ENCODE measurements at places on chromosomes 1 and 21.
A peak's percentile ranks its signal among the peaks of the same experiment; 100 is the strongest.

DNA sequence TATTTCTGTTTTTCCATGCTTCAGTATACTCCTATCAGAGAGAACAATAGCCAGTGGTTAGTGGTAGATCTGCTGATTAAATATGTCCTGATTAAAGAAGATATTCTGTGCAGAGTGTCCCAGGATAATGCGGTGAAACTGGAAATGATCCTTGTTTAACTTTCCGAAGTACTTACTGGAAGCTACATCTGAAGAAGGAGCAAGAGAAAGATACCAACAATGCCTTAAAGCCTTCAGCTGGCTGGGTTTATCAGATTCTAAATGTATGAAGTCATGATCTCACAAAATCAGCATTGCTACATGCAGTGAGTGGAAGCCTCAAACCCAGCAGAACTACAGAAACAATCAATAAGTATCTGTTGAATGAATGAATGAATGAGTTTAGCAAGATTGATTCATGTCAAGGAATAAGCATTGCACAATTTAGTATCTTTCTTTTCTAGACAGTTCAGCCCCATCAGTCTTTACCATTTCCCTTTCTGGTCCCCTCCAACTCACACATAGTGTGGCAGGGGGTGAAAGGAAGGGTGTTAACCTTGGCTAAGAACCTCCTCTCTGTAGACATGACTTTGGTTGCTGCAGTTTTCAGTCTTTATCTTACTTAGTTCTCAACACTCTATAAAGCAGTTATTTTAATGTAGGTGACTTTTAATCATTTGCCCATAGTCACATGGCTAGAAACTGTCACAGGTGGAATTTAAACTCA is 24.7 kb upstream of the DNASE2B start:
- no peak for DNase-seq

- DNase-seq: no peak
Measured at GRCh38 chr1:167588361-167588760, 34.8 kb upstream of the CREG1 start.

DNA sequence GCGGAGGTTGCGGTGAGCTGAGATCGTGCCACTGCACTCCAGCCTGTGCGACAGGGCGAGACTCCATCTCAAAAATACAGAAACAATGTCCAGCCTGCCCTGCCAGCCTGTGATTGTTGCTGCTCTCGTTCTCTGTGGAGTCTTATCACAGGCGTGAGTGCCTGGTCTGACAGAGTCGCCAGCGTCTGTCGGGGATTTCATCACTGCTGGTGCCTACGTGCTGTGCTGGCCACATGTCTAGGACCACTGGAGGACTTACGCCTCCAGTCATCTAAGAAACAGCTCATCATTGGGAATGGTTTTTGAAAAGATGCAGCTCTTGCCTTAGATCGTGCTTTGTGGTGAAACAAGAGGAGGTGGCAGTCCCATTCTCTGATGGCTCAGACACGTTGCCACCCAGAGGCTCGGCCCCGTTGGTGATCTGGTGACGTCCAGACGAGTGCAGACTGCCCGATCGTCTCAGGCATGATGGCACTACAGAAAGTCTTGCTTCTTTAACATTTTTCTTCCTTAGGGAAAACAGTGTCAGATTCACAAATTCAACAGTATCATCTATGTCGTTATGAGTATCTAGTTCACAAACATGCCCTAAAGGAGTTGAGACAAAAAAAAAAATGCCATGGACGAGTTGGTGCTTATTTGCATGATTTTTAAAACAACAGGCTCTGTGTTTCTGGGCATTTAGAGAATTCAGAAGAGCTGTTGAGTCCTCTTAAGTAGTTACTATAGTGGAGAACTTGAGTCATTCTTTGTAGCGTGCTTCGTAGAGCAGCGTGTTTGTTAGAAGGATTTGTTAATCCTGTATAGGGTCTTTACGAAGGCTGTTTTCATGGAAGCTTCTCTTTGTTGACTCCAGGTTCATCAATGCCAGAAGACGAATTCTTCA is 47.5 kb downstream of the CBS start:
- DNase-seq: no peak

- no peak for DNase-seq
Measured at GRCh38 chr1:167099851-167100250, 6.0 kb downstream of the STYXL2 start.

DNA sequence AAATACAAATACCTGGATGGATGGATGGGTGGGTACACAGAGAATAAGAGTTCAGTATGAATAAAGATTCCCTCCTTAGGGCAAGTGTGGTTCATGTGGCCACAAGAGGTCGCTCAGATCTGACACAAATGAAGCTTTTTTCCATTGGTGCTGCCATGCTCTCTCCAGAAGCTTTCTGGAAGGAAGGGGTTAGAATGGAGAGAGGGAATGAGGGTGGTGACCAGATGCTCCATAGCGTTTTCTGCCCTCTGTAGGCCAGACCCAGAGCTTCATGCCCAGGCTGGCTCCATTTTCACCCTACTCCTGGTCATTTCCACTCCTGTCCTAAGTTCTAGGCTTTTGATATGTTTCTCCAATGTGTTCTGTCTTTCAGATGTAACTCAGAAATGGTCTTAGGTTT is 3.3 kb upstream of the FCRL6 start:
- peak; percentile 81 for DNase-seq

DNA sequence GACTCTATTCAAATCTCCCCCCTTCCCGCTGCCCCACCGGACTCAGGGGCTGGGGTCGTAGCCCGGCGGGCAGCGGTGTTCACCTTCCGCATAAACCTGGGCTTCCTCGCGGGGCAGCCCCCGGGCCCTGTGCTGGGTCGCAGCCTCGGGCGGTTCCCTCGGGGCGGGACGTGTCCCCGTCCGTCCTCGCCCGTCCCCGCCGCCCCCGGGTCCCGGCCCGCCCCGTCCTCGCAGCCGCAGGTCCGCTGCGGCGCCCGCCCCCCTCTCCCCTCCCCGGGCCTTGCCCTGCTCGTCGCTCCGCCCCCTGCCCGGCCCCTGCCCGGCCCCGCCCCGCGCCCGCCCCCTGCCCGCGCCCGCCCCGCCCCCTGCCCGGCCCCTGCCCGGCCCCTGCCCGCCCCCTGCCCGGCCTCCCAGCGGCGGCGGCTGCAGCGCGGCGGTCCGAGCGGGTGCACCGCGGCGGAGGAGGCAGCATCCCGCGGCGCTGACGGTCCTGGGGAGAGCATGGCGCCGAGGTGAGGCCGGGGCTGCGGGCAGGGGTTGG is at the start of gene COL18A1:
TSS of gene COL18A1 (plus strand) at position 436 of the 541 bp plus-strand sequence. CDS start at position 502, 66 bp downstream.
- DNase-seq: no peak

DNA sequence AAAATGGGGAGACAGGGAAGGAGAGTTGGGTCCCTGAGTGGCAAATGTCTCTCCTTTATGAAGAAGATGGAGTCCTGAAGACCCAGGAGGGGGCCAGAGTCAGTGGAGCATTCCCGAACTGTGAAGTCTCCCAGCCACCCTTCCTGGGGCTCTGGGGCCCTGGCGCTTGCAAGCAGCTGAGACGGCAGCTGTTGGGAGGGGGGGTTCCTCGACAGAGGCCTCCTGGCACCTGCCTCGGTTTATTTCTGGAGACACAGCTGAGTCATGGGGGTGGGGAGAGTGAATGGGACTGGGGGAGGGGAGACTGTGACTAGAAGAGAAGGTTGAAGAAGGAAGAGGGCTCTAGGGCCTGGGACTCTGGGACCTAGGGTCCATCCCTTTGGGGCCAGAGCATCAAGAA is 14.0 kb downstream of the NES start:
- no peak for DNase-seq

- no peak for DNase-seq
Measured at GRCh38 chr1:106768501-106768900, 288.0 kb upstream of the PRMT6 start.

- DNase-seq: no peak
Measured at GRCh38 chr1:31577515-31578192, 1.3 kb downstream of the TINAGL1 start.

Measured in SW 1271 (cell line).